ENCODE measurements at places on chromosomes 16 and 17.
A peak's percentile ranks its signal among the peaks of the same experiment; 100 is the strongest.

- DNase-seq: no peak
These were observed 2.7 kb downstream of the PLLP start for GRCh38 chr16:57281791-57282190.

GRCh38 chr17:3815925-3816324 lies 14.9 kb upstream of the ITGAE start:
- no peak for DNase-seq

- DNase-seq: no peak
These were observed 77.0 kb upstream of the CA10 start for GRCh38 chr17:52235516-52235915.

DNA sequence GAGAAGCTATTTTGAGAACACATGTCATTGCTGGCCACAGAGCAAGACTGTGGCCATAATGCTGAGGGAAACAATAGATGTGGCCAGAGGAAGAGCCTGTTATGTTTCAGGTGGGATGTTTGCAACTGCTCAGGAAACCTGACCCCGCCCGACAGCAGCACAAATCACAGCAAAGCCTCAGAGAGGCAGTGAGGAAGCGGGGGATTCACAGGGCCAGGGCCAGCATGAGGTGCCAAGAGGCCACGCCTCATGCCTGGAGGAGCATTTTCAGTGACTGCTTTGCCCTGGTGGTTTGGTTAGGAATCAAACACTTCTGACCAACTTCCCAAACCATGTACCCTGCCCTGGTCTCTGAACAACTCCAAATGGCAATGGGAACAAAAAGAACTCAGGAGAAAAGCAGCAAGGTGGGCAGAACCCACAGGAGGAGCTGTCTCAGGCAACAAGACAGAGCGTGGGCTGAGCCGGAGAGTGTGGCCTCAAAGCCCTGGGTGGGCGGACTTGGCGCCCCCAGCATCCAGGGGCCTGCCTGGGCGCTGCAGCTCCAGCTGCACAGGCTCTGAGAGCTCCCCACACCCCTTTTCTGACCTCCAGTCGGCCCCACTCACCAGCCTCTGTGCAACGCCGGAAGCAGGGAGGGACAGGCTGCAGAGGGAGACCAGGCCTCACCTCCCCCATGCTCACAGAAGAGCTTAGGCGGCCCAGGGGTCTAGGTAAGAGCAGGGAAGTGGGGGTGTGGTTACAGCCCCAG lies 20.6 kb downstream of the HIC1 start:
- DNase-seq: no peak

DNA sequence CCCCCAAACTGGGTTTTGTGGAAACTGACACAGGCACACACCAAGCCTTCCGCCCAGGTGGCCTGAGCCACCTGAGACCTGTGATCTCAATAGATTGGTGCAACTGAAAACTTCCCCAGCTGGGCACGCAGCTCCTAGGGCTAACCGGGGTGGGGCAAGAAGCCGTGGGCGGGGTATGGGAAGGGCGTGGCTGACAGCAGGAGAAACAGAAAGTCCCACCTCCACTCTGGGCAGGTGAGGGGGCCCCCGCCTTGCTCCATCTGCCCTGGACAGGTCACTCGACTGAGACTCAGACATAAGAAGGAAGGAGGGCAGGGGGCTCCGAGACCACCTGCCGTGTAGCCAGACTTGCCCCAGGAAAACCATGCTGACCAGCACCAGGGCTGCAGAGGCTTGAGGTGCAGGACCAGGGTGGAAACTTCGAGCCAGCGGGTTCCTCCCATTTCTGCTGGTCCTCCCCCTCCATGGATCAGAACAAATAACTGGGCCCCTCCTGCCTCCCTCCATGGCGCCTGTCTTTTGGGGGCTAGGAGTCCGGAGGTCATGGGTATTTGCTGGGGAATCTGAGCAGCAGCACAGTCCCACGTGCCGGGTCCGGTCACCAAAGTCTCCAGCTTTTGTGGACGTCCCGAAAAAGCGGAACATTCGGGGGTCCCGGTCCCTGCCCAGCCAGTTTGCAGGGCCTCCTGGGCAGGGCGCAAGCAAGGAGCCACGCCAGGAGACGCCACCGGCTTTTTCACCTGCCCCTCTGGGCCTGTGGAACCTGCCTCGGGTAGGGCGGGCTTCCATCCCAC lies 1.3 kb downstream of the TIMP2 start:
- no peak for DNase-seq

- no peak for DNase-seq
These were observed 4.7 kb downstream of the ZNF598 start for GRCh38 chr16:2004795-2005517.

GRCh38 chr16:58177353-58177710 lies 20.6 kb downstream of the CSNK2A2 start:
- DNase-seq: no peak

GRCh38 chr17:64772845-64773299 lies 110.8 kb upstream of the SMURF2 start:
- no peak for DNase-seq

DNA sequence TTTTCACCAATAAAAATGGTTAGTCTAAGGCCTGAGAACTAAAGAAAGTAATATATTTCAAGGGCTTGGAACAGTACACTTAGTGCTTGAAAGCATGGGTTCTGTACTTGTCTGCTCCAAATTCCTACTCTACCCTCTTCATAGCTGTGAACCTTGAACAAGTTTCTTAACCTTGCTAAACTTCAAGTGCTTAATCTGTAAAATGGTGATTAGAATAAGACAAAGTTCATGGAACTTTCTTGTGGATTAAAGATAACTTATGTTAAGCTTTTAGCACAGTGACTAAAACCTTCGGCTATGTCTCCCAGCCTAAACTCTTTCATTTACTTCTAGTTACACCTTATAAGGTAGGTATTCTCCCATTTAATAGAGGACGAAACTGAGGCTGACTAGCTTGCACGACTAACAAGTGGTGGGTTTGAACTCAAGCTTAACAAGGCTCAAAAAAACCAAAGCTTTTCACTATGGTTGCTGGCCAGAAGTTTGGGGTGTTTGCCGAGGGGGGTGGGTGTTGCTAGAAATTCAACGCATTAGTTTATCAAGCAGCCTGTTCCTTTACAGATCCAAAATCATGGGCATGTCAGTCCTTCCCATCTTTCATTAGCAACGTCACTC lies 28.8 kb downstream of the CDRT4 start:
- no peak for DNase-seq

- no peak for DNase-seq
These were observed 80.0 kb downstream of the KCNJ18 start for GRCh38 chr17:21772321-21772720.

GRCh38 chr17:58710948-58711552 lies 18.6 kb downstream of the RAD51C start:
- peak; percentile 22 for DNase-seq

GRCh38 chr17:76544546-76545365 lies 4.9 kb downstream of the PRCD start:
- DNase-seq: no peak

- no peak for DNase-seq
These were observed 7.9 kb downstream of the KDM6B start for GRCh38 chr17:7841915-7842379.

GRCh38 chr17:75315541-75316243 lies 26.5 kb upstream of the SLC25A19 start:
- DNase-seq: no peak

DNA sequence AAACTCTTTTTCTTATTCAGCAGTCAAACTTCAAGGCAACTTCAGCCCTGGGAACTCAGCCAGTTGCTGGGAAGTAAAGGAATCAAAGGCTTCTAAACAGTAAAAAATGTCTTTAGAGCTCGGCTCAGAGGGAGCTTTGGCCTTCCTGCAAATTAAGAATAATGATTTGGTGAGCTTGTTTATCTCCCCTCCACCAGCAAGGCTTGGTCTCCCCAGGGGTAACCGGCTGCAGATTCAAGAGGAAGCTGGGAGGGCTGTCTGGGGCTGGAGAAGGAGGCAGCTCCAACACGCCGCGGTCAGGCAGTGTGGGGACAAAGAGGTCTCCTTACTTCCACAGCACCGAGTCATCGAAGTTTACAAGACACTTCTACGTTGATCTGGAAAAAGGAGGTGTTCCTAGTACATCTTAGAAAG lies 17.7 kb upstream of the DOC2B start:
- no peak for DNase-seq

DNA sequence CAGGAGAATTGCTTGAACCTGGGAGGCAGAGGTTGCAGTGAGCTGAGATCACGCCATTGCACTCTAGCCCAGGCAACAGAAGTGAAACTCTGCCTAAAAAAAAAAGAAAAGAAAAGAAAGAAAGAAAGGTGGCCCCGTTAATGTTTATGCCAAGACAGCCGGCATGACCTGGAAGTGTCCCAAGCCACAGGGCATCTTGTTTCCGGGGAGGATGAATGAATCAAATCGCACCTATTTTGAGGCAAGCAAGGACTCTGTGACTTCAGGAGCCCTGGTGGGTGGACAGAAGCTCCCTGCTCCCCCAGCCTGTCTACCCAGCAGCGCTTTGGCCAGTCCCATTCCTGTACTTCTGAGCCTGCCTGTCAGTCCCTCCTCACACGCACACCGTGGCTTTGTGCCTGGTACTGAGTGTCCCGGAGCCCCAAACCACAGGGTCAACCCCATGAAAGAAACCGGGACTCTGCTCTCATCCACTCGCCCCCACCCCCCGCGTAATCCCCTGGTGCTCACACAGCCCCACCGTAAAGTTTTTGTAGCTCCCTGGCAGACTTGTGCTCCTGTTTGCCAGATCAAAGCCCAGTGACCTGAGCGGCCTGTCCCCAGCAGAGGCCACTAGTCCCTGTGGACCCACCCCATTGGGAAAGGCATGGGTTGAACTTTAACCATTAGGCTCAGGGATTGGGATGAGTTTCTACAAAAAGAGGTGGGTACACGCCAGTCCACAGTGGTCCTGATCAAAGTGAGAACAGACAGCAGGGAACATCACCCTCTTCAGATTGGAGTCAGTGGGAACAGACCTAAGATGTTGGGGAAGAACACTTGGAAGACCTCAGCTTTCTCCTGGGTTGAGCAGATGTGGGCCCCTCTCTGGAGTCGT lies 19.3 kb downstream of the CD2BP2 start:
- DNase-seq: no peak

DNA sequence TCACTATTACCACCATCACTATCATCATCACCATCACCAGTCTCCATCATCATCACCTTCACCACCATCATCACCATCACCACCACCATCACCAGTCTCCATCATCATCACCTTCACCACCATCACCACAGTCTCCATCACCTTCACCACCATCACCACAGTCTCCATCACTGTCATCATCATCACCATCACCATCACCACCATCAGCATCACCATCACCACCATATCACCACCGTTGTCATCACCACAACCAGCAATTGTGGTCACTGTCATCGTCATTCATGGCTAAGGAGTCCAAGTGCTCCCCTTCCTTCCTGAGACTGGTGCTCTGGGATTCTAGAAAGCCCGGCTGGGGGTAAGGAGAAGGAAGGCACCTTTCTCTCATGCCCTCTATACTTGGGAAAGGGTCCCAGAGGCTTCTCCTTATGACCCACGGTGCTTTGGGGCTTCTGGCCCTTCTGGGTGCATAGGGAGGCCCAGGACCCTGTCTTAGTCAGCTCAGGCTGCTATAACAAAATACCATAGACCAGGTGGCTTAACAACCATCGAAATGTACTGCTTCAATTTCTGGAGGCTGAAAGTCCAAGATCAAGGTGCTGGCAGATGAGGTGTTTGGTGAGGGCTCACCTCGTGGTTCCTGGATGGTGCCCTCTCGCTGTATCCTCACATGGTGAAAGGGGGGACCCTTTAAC lies 93.4 kb upstream of the GSE1 start:
- DNase-seq: no peak

GRCh38 chr16:27852116-27852515 lies 211.4 kb downstream of the GSG1L start:
- no peak for DNase-seq

DNA sequence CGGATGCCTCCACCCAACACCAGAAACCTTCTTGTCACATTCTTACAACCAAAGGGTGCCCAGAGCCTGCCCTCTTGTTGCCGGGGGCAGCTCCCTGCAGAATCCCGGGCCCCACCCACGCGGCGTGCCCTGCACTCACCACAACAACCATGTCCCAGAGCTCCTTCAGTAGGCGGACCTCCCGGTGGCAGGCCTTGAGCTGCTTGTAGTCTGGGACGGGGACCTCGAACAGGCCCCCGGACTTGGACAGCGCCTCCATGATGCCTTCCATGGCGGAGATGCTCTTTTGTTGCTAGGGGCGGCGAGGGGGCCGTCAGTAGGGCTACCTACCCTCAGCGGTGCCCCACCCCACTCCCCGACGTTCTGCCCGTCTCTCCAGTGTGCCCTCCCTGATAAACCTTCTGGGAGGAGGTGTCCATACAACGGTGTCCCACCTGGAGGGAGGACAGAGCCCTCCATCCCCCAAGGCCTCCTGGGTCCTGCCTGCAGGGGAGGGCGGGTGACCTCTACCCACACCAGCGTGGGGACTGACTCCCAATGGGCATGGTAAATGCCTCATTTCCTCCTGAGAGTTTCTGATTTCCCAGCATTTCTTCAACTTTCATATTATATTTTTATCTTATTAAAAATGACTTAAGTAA lies 52.2 kb downstream of the DNAH17 start:
- DNase-seq: no peak

DNA sequence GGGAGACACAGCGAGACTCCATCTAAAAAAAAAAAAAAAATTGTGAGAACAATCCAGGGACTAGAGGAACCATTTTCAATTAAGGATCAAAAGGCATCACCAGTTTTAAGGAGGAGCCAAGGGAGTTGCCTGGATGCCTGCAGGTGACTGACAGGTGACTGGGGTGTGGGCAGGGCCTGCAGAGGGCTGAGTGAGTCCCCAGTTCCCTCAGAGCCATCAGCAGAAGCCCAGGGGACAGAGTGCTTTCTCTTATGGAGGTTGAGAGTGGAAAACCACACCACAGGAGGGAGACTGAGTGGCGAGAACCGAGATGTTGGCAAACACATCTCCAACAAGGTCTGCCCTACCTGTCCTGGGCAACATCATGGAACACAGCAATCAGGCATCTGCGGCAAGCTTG lies 27.1 kb upstream of the CREBBP start:
- DNase-seq: no peak

GRCh38 chr16:1612320-1613111 lies at the start of gene CRAMP1:
Gene CRAMP1 (plus strand): TSS chr16:1612360. CDS start chr16:1614640, 2,280 bp downstream.
- DNase-seq: no peak

- no peak for DNase-seq
These were observed 69.7 kb downstream of the ZFHX3 start for GRCh38 chr16:72978212-72978611.

- no peak for DNase-seq
These were observed 1.7 kb downstream of the ARHGAP27 start for GRCh38 chr17:45430738-45431530.

GRCh38 chr16:88297178-88297720 lies 85.5 kb upstream of the ZNF469 start:
- DNase-seq: no peak

GRCh38 chr17:77423589-77424451 lies 283.1 kb downstream of the SEC14L1 start:
- DNase-seq: no peak
